ENCODE measurements at places on chromosomes 1 and 21. TPM values are rescaled to one million over a fixed set of nuclear protein-coding genes. Genes with fewer than 3 reads are reported as not detected.
A peak's percentile ranks its signal among the peaks of the same experiment; 100 is the strongest.

SNX7 gene
- total RNA-seq, result not detected

KIF21B gene
- 46.3 TPM for total RNA-seq

SGIP1 gene
- 0.07 TPM for total RNA-seq

ARHGAP30 gene
- 104 TPM for total RNA-seq

SMIM12 gene
- 37.6 TPM for total RNA-seq

DNA sequence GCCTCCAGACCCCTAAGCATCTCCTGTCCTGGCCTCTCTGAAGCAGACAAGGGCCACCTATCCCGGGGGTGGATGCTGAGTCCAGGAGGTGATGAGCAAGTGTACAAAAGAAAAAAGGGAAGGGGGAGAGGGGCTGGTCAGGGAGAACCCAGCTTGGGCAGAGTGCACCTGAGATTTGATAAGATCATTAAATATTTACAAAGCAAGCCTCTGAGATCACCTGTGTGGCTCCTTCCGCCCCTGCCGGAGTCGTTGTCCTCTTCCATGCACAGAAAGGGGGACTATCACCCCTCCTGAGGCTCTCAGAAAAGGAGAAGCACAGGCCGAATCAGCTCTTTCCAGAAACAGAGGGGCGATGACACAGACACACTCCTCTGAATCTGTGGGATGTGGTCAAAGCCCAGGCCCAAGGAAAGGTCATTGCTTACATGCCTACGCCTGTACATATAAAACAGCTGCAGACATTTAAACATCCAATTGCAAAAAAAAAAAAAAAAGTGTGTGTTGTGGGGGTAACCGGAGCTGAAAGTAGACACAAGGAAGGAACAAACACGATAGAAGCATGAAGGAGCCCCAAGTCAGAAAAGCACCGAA, 30.9 kb downstream of the PRSS38 start:
- DNase-seq, result no peak

- no peak for DNase-seq
Measured at GRCh38 chr1:17671741-17672140, 83.4 kb upstream of the ACTL8 start.

DNA sequence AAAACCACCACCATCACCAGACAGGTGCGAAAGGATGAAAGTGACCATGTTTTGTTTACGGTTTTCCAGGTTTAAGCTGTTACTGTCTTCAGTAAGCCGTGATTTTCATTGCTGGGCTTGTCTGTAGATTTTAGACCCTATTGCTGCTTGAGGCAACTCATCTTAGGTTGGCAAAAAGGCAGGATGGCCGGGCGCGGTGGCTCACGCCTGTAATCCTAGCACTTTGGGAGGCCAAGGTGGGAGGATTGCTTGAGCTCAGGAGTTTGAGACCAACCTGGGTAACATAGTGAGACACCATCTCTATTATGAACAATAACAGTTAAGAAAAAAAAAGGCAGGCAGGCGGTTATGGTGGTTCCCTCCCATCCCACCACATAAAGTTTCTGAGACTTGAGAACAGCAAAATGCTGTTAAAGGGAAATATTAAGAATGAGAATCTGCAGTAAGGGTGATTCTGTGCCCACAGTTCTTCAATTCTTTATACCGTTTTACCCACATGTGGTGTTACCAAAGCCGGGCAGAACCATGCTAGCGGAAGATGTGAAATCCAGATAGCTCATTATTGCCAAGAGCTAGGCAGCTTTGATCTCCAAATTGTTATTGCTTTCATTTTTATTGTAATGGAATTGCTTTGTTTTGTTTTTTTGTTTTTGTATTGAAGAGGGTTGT, 34.5 kb upstream of the TDRD10 start:
- DNase-seq, result no peak

GRCh38 chr1:211037095-211037494, 96.9 kb downstream of the KCNH1 start:
- DNase-seq, result peak; percentile 37

DNA sequence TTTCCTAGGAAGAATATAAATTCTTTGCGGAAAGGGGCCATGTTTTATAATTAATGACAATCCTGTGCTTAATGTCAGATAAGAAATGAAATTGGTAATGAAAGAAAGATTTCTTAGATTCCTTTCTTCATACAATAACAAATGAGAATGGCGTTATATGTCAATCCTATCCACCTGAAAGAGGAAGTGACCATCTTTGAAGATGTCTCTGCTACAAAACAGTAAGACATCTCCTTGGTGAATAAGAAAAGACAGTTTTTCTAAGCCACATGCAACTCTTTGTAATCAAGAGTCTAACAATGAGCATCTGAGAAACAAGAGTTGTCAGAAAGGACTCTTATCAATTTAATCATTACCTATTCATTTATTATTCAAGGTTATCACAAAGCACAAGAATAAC, 286.0 kb downstream of the VAV3 start:
- DNase-seq, result no peak

GRCh38 chr1:247182994-247183393, 11.2 kb upstream of the ZNF124 start:
- DNase-seq, result no peak

GRCh38 chr1:226981386-226981817, 41.3 kb downstream of the COQ8A start:
- no peak for DNase-seq

DNA sequence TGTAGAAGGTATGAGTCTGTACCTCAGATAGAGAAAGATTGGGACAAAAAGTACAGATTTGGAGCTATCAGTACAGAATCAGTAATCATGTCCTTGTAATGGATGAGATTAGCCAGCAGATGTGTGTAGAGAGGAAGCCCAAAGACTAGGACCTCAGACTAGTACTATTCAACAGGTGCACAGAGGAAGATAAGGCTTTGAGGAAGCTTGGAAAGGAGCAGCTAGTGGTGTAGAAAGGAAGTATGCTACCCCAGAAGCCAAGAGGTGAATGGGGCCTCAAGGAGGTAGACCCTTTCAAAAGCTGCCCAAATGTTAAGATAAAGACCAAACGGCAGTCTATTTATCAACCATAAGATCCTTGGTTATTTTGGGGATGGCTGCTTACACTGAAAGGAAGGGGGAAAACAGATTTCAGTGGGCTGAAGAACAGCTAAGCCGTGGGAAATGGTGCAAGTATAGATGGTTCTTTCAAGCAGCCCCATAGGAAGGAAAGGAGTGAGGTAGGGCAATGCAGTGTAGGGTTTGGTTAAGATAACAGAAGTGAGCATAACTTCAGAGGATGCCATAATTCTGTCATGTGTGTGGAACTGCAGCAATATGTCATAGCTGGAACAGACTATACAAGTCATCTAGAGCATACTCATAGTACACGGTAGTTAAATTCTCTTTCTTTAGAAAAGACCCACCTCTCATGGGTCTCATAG, 221.7 kb downstream of the HHIPL2 start:
- DNase-seq, result no peak
